ENCODE measurements at places on chromosomes 3 and 15.

DNA sequence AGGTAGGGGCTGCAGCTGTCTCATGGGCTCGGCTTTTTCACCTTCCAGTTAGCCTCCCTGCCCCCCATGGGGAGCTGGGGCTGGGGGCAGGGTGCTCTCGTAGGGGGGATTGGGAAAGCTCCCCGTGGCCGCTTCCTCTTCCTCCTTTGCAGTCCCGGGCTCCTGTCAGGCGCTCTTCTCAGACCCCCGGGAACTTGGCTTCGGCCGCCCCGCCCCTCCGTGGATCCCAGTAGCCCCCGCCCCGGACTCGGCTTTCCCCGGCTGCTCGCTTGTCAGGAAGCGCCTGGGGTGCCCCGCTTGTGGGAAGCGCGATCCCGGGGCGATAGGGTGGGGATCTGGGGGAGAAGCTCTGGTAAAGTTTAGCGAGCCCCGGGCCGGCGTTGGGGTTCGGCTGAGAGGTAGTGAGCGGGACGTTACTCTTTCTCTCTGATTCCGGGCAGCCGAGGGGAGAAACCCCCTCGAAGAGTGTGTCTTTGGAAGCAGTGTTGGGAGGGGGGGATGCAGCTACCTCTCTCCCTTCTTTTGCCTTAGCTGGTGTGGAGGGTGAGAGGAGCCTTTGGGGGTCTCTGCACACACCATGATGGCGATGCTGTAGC lies 611 bp downstream of the PIAS1 start:
- DNase-seq: peak; percentile 77

DNA sequence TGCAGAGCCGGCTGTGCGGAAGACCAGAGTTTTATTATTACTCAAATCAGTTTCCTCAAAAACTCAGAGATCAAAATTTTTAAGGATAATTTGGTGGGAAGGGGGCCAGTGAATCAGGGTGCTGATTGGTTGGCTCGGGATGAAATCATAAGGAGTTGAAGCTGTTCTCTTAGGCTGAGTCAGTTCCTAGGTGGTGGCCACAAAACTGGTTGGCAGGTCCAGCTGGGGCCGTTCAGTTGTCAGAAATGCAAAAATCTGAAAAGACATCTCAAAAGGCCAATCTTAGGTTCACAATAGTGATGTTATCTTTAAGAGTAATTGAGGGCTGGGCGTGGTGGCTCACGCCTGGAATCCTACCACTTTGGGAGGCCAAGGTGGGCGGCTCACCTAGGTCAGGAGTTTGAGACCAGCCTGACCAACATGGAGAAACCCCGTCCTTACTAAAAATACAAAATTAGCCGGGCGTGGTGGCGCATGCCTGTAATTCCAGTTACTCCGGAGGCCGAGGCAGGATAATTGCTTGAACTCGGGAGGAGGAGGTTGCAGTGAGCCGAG lies 2.3 kb upstream of the ZNF589 start:
- no peak for DNase-seq

DNA sequence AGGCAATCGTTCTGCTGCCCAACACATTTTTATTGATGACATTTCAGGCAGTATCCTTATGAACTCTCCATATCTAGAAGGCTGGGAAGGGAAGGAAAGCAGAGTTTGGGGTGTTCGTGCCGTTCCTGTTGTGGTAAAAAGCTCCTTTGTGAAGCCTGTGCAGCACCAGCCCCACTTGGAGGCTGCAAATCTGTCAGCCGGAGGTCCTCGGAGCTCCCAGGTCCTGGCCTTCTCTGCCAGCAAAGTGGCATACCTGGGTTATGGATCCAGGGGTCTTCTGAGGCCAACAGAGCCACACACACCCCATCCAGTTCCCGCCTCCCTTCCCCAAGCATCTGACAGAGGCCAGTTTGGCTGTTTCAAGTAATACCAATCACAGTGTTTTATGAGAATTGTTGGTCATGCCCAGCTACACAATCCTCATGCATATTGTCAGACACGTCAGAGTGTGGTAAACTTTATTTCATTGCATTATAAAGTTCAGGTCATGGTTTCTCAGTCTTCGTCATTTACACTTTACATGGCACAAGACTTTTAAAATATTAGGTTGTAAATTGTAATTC lies 15.9 kb upstream of the USP3 start:
- no peak for DNase-seq

DNA sequence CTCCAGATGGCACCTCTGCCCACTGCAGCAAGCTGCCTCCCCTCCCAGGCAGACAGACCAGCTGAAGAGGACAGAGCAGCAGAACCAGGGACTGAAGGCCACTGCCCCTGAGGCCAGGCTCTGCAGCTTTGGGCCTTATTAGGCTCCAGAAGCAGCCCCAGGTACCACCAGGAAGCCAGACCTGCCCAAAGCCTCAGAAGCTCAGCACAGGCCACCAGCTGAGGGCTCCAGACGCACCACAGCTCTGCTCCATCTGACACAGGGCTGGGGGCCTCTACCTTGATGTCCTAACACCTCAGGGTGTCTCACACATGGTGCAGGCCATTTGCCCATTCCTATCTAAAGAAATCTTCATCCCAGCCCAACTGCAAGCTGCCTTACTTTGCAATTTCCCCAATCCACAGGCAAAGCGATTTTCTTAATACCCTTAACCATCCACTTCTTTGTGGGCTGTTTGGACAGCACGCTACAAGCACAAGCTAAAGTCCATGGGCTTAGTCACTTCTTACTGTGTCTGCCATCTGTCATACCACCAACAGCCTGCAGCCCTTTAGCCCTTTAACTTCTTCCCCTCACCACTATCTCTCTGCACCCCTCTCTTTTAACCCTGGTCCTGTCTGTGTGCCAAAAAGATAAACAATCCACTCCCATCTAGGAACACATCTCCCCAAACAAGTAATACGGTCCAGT lies 112.1 kb downstream of the IQSEC1 start:
- no peak for DNase-seq

- DNase-seq: peak; percentile 30
Observed at GRCh38 chr3:187804120-187804744, 59.0 kb upstream of the BCL6 start.

- DNase-seq: peak; percentile 76
Observed at GRCh38 chr3:122101646-122102045, 46.5 kb downstream of the CD86 start.

GRCh38 chr3:106458952-106459351 lies 590.1 kb upstream of the CBLB start:
- DNase-seq: no peak

DNA sequence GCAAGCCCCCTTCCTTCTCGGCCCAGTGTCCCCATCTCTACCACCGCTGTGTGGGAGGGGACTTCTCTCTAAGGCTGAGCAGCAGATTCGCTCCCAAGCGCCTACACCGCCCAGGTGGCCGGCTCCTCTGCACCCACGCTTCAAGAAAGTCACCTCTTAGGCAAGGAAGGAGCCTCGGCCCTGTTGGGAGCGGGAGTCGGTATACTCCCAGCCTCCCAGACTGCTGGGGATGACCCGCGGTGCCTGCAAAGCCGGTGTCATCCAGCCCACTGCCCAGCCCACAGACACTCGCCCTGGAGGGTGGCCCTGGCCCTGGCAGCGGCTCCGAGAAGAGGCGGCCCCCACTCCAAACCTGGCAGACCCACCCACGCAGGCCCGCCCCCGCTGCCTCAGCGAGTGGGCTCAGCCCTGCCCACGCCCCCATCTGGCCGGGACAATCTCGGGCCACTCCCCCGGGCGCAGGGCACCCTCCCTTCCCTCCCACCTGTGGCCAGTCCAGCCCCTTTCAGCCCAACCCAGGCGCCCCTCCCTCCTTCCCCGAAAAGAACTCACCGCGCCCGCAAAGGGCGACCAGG lies 396 bp downstream of the CHRNB4 start:
- DNase-seq: no peak

DNA sequence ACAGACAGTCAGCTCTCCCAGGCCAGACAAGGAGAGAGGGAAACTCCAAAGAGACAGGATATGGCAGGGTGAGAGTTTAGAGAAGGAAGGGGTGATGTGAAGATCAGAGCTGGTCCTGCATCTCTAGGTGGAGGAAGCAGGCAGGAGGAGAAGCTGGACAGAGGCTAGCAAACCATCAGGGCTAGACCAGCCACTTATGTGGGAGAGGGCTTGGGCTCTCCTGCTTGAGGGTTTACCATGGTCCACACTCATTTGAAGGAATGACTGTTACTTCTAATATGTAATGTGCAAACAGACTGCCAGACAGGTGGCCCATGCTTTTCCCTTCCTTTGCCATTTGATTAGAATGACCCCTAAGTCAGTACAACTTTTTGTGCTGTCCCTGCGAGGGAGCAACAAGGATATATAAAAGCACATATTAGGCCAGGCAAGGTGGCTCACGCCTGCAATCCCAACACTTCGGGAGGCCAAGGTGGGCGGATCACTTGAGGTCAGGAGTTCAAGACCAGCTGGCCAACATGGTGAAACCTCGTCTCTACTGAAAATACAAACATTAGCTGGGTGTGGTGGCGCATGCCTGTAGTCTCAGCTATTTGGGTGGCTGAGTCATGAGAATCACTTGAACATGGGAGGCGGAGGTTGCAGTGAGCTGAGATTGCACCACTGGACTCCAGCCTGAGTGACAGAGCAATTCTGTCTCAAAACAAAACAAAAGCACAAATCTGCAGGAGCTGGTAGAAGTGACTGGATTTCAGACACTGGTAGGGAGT lies 41.0 kb upstream of the MANF start:
- peak; percentile 45 for DNase-seq

DNA sequence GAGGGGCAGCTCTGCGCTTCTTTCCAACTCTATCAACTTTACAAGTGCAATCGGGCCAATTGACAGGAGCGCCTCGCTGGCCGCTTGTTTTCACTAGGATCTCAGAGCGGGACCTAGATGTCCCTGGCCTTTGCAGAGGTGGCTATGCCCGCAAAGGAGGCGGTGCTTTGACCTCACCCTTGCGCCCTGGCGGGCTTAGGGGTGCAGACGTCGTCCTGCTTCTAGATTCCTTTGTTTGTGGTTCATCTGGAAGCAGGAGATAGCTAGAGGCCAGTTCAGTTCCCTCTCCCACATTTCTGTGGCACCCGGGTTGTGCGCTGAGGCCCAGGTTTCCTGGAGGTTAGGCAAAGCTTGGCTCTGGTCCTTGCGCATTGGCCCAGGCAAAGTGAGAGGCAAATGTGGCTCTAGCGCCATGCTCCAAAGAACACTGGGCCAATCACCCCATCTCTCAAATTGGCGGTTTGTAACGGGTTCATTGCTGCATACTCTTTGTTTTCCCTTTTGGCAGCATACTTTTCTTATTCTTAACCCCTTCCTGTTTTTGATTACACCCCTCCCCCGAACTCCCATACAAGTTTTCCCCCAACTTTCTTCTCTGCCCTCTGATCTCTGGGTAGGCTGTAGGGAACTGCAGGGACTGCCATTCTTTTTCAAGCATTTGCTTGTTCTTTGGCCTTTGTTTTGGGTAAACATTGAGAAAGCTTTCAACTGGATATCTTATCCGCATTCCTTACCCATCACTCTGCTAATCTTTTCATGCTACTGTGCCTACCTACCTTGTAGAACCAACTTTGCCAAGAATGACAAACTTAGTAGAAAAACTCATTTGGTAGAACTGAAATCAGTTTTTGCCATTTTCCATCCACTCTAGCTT lies 1.4 kb downstream of the PPM1L start:
- DNase-seq: no peak

DNA sequence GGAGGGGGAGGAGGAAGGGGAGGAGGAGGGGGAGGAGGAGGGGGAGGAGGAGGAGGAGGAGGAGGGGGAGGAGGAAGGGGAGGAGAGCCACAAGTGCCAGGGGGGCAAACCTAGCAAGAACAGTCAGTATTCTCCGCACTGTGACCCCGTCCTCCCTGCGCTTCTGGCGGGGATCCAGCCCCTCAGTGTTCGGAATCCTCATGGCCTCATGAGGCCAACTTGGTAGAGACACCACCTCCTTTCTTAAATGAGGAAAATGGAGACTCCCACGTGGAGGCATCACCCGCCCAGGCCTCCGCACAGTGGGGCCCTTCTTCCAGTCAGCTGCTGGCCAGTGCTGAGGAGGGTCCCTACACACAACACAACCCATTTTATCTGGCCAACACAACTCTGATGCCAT lies 163.4 kb downstream of the XXYLT1 start:
- DNase-seq: no peak

DNA sequence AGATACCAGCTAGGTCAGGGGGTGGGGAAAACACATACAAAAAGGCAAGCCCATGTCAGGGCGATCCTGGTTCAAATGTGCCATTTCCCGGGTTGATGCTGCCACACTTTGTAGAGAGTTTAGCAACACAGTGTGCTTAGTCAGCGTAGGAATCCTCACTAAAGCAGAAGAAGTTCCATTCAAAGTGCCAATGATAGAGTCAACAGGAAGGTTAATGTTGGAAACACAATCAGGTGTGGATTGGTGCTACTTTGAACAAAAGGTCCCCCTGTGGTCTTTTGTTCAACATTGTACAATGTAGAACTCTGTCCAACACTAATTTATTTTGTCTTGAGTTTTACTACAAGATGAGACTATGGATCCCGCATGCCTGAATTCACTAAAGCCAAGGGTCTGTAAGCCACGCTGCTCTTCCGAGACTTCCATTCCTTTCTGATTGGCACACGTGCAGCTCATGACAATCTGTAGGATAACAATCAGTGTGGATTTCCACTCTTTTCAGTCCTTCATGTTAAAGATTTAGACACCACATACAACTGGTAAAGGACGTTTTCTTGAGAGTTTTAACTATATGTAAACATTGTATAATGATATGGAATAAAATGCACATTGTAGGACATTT lies 28.9 kb downstream of the TPM1 start:
- DNase-seq: no peak

DNA sequence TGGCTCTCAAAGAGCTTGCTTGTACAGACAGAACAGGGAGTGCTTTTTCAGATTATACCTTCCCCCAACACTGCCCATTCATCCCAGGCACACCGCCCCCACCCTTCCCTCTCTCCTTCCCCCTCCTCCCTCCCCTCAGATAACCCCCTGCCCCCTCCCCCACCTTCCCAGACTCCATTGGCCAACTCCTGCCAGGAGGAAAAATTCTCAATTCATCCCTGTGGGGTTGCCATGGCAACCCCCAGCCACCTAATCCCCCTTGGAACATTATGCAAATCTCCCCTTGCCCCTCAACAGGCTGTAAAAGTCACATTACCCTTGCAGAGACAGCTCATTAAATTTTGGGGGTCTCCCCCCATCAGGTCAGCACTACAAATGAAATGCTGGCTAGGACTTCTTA lies 14.3 kb downstream of the TLE3 start:
- no peak for DNase-seq

DNA sequence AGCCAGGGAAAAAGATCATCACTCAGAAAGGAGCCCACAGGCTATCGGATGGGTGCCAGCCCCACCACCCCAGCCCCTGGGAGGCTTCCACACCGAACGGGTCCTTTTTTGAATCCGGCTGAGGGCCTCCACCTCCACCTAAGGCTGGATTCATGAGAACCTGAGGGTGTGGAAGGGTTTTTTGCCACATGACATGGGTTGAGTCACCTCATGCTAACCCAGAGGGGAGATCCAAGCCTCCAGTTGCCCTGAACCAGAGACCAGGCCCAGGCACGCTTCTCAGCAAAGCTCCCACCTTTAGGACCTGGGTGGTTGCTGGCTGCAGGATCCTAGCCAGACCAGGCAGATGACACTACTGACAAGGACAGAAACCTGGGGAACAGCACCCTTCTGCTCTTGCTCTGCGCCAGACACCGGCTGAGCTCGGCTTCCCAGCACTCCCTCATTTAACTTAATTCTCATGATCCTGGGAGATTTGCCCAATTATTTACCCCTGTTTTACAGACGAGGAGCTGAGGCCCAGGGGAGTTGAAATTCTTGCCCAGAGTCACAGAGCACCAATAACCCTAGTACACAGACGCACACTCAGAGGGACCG lies 25.6 kb downstream of the DUSP7 start:
- DNase-seq: no peak

- DNase-seq: peak; percentile 96
Observed at GRCh38 chr15:89812011-89812846, 2.4 kb downstream of the ANPEP start.

Measured in inflammatory macrophage treated with lipopolysaccharide for 1 hour (primary cell).